ENCODE measurements at places on chromosomes 12 and 14. TPM values are rescaled to one million over a fixed set of nuclear protein-coding genes. Genes with fewer than 3 reads are reported as not detected.

GRCh38 chr14:25097120-25097519 lies 47.2 kb upstream of the STXBP6 start:
- H3K4me1 ChIP-seq: no peaks in the 10 kb centered on the region
- no peak overlapping the region for H3K4me3 ChIP-seq
- no peaks in the 10 kb centered on the region for H3K36me3 ChIP-seq
- no peaks in the 10 kb centered on the region for H3K27me3 ChIP-seq

- H3K36me3 ChIP-seq: no peaks in the 10 kb centered on the region
- H3K4me1 ChIP-seq: peaks cover 37% of the 10 kb centered on the region
- no peak overlapping the region for H3K27ac ChIP-seq
- H3K27me3 ChIP-seq: peaks cover 37% of the 10 kb centered on the region
Measured at GRCh38 chr12:131826097-131826928, 1.9 kb upstream of the MMP17 start.

DNA sequence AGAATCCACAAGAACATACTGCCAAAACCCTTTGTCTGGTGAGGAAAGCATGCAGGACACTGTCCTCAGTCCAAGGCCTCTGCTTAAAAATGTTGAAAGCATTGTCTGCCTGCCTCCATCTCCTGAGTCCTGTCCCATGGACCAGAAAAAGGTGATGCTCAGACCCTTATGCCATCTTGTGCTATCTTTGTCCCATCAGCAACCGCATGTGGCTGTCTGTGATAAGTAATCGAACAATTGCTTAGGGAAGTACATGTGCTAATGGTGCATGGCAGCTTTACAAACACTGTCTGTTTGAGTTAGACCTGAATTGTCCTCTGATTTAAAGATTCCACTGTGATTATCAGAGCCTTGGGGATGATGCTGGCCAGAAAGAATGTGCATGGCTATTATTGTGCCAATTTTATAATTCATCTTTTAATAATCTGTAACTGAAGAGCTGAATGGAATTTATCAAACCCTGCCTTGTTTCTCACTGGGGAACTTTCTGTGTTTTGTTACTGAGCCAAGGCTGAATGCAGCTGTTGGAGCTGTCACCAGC lies 177.5 kb downstream of the DACT1 start:
- H3K4me3 ChIP-seq: no peak overlapping the region
- H3K27ac ChIP-seq: no peak overlapping the region
- DNase-seq: no peak
- H3K27me3 ChIP-seq: no peaks in the 10 kb centered on the region
- H3K36me3 ChIP-seq: no peaks in the 10 kb centered on the region

DNA sequence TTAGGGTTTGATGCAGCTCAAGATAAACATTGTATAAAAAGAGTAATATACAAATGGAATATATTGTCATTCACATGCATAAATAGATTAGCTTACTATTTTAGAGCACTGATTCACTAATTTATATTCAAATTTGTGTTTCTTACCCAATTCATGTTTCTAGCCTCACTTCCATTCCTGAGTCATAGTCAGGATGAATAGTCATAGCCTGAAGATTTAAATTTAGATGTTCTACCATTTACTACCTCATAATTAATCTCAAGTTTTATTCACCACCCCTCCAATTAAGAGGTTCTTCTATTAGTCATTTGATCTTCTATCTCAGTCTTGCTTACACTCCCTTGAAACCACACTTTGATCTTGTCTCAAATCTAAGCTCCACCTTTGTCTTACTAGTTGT lies 38.7 kb downstream of the ANO4 start:
- no peaks in the 10 kb centered on the region for H3K4me1 ChIP-seq
- no peak overlapping the region for H3K4me3 ChIP-seq
- no peak overlapping the region for H3K27ac ChIP-seq
- no peaks in the 10 kb centered on the region for H3K27me3 ChIP-seq
- no peak for DNase-seq

DNA sequence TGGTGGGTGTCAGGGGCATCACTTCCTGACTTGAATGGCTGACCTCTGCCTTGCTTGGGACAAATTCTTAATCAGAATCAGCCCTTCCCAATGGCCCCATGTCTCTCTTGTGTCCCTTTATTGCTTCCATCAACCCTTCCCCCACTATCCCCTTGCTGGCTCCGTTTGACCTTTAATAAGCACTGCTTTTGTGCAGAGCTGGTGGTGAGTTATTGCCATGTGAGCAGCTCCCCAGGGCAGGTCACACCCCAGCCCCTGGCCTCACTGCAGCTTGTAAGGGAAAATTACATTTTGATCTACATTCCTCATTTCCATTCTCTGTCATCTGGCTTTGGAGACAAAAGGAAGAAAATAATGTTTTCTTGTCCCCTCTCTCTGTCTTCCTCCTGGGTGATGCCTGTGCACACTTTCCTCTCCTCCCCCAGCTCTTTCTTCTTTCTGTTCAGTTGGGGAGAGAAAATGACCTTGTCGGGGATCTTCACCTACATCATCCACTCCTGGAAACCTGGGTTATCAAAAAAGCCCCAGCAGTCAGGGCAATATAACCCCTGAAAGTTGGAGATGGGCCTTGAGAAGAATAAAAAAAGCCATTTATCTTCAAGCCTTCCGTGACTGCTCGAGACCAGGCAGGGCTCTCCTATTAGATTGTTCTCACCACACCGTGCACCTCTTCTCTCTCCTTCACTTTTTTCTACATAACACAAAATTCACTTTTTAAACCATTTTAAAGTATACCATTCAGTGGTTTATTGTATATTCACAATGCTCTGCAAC lies 100.4 kb upstream of the SRRM4 start:
- no peaks in the 10 kb centered on the region for H3K36me3 ChIP-seq
- no peak overlapping the region for H3K4me3 ChIP-seq
- H3K4me1 ChIP-seq: no peaks in the 10 kb centered on the region
- H3K27ac ChIP-seq: no peak overlapping the region

GRCh38 chr14:34997762-34998161 lies 15.0 kb downstream of the SRP54 start:
- no peaks in the 10 kb centered on the region for H3K36me3 ChIP-seq
- H3K4me1 ChIP-seq: peaks cover 3% of the 10 kb centered on the region
- H3K4me3 ChIP-seq: no peak overlapping the region

DNA sequence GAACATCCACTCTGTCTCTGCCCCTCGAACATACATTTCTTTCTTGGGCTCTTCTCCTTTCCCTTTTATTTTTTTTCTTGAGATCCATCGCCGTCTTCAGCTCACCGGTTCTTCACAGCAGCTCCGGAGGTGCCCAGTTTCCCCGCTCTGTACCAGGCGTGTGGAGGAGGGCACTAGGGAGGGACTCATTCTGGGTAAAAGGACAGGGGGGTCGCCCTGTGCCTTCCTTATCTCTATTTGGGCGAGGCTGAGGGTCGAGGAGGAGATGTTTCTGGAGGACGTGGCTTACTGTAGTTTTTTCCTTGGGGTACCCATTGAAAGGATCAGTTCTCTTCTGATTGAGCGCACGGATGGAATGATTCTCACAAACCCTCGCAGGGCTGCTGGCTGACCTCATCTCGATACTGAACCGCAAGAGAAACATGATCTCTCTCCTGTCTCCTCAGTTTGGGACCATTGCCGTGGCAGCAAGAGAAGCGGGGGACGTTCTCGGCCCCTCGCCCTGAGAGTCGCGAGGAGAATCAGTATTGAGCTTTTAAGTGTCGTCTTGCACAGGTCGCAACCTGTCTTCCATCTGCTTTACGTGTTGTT lies 386 bp downstream of the LIN52 start:
- peak overlapping the region; percentile 83 for H3K27ac ChIP-seq
- DNase-seq: no peak
- peak overlapping the region; percentile 91 for H3K4me3 ChIP-seq
- peaks cover 35% of the 10 kb centered on the region for H3K4me1 ChIP-seq

GRCh38 chr12:86186449-86186848 lies 69.7 kb downstream of the MGAT4C start:
- no peaks in the 10 kb centered on the region for H3K36me3 ChIP-seq
- H3K27me3 ChIP-seq: no peaks in the 10 kb centered on the region
- no peak for DNase-seq
- H3K4me3 ChIP-seq: no peak overlapping the region

DNA sequence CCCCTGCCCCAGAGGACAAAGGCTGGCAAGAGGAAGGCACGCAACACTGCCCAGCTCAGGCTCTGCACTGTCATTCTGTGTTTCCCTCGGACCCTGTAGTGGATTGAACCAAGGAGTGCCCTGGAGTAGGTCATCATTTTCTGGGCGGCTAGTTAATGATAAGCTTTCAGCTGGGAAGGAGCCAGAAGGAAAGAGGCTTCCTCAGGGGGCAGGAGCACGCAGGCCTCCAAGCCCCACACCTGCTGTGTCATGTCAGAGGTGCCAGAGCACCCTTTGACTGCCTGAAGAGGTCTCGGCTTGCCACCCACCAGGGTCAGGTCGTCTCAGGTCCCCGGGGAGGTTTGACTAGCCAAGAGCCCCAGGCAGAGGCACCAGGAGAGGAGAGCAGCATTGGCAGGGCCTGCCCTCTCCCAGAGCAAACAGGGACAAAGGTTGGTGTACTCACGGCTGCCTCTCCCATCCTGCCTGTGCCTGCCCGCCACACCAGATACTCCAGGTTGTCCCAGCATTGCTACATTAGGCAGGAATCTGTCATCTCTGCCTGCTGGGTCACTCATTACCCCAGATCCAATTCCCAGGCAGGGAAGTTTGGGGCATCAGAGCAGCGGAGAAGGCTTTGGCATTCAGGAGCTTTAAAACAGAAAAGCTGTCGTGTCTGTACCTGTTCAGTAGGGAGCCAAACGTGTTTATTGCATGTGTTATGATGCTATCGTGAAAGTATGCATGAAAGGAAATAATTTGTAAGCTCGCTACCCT lies 33.5 kb upstream of the ATP2A2 start:
- peak overlapping the region; percentile 41 for H3K27ac ChIP-seq
- H3K36me3 ChIP-seq: no peaks in the 10 kb centered on the region
- H3K4me1 ChIP-seq: peaks cover 22% of the 10 kb centered on the region
- no peak overlapping the region for H3K4me3 ChIP-seq
- H3K27me3 ChIP-seq: no peaks in the 10 kb centered on the region

DNA sequence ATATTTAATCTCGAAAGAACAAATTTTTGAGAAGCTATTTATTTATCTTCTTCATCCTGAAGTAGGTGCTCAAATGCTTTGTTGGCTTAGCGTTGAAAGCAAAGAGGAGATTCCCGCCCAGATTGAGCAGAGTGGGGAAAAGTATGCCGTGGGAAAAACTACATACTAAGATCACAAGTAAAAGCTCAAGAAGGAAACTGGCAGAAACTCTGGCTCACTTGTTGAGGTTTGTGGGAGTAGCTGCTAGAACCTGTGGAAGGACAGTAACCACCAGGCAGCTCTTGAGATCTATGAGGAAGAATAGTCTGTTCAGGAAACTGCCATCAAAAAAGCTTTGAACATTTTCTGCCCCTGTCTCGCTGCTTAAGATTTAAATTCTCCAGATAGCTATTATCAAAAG lies 3.9 kb downstream of the MYRFL start:
- no peak overlapping the region for H3K27ac ChIP-seq
- no peaks in the 10 kb centered on the region for H3K36me3 ChIP-seq
- no peaks in the 10 kb centered on the region for H3K27me3 ChIP-seq

GRCh38 chr12:52627395-52628110 lies 9.2 kb upstream of the KRT73 start:
- H3K4me1 ChIP-seq: no peaks in the 10 kb centered on the region
- no peak for DNase-seq
- no peak overlapping the region for H3K27ac ChIP-seq
- H3K36me3 ChIP-seq: no peaks in the 10 kb centered on the region

DNA sequence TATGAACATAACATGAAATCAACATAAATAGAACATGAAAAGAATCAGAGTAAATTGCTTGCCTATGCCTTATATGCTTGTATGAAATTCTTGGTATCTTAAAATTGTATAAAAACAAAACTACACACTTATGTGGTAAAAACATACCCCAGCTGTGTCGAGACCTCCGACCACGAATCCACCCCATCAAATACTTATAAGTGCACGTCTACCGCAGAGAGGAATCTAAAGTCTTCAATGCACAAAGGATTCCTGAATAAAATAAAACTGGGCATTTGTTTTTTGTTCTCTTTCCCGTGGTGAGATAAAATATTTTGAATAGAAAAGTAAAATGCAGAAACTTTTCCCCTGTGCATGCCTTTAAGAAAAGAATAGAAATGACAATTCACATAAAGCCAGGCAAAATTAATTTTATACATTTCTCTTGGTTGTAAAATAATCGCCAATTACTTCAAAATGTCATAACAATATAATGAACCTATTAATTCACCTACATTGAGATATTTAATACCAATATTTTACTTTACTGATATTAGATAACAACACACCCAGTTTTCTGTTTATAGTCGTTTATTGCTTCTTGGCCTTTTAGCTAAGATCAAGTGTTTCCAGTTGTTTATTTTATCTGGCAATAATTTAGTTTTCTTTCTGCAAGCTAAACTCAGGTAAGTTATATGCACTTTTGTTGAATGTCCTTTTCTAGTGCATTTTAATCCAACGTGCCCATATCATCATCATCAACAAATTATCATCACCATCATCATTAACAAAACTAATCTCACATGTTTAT lies 1.0 kb downstream of the KLRK1 start:
- peaks cover 19% of the 10 kb centered on the region for H3K4me1 ChIP-seq
- H3K4me3 ChIP-seq: no peak overlapping the region
- H3K27me3 ChIP-seq: no peaks in the 10 kb centered on the region
- H3K27ac ChIP-seq: no peak overlapping the region
- no peak for DNase-seq

DNA sequence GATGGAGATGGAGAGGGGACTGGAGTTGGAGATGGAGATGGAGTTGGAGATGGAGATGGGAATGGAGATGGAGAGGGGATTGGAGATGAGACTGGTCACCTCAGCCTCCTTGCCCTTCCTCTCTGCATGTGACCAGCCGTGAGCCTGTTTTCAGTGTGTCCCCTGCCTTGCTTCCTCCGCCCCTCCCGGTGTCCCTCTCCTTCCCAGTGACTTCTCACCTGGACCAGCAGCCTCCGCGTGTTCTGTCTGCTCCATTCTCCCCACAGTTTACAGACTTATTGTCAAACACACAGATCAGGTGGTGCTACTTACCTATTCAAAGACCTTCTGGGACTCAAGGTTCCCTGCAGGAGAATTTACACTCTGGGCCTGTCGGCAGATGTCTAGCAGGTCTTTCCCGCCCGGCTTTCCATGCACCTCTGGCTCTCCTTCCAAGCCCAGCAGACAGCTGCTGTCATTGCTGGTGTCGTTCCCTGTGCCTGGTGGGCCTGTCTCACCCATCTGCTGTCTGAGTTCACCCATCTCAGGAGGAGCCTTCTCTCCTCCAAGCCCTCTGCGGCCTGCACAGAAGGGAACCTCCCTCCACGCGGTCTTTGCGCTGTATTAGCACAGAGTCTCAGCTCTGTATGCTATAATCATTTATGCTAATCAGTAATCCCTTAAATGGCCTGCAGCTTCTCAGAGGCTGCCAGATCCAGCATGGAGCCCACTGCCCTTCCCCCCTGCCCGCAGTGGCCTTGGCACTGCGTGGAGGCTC lies 62.1 kb downstream of the ADGRD1 start:
- H3K4me3 ChIP-seq: no peak overlapping the region
- H3K36me3 ChIP-seq: peaks cover 22% of the 10 kb centered on the region
- no peaks in the 10 kb centered on the region for H3K4me1 ChIP-seq

GRCh38 chr12:69509308-69509736 lies 39.1 kb downstream of the FRS2 start:
- H3K4me1 ChIP-seq: peaks cover 18% of the 10 kb centered on the region
- H3K36me3 ChIP-seq: no peaks in the 10 kb centered on the region
- no peak for DNase-seq
- no peaks in the 10 kb centered on the region for H3K27me3 ChIP-seq

- H3K36me3 ChIP-seq: no peaks in the 10 kb centered on the region
- H3K27me3 ChIP-seq: no peaks in the 10 kb centered on the region
- no peak overlapping the region for H3K4me3 ChIP-seq
- no peak overlapping the region for H3K27ac ChIP-seq
Measured at GRCh38 chr12:20561871-20562270, 133.3 kb upstream of the SLCO1C1 start.

KRT83 gene
- total RNA-seq: not detected

PGAM5 gene
- total RNA-seq: 38.6 TPM

CLEC4A gene
- 8.4 TPM for total RNA-seq

C14orf180 gene
- total RNA-seq: not detected

Measured in upper lobe of left lung (tissue), 6 donors.